Stimulated activated memory B cell treated with anti-CD40 and anti-IgM and Interleukin-4, amounts not matched to agents 10 μg/mL and 1 μg/mL and 100 μg/mL, for 72 hours (primary cell): ENCODE measurements at places on chromosomes 1 and 21.

DNA sequence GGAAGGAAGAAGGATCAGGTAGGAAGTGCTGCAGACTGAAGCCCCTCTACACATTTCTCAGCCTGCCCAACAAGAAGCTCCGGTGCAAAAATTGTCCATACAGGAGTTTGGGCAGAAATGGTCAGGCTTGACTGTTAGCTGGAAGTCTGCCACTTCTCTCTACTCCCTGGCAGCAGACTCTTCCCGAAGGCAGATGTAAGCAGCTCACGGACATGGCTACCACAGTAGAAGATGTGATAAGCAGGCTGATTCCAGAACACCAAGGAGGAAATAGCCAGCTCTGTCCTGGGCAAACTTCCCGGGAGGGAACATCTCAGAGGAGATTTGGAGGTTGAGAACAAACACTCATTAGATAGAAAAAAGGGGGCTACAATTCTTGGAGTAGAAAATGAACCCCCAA is 52.6 kb downstream of the TRABD2B start:
- no peak for ATAC-seq

DNA sequence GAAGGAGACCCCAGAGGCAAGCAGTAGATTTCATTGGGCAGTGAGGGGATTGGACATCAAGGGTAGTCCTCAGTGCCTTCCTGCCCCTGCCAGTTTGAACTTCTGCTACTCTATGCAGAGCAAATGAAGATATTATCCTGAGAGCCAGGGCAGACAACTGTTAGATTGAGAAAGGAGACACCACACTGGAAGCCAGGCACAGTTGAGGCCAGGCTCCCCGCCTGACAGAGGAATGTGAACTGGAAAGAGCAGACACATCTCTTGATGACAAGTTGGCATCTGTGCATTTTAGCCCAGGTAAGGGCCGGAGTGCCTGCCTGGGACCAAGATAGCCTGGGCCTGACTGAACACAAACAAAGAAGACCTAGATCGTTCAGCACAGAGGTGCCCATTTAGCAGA is 16.0 kb downstream of the SH3BGR start:
- no peak for ATAC-seq

- no peak for ATAC-seq
Measured at GRCh38 chr1:229645324-229645993, 19.4 kb downstream of the URB2 start.

DNA sequence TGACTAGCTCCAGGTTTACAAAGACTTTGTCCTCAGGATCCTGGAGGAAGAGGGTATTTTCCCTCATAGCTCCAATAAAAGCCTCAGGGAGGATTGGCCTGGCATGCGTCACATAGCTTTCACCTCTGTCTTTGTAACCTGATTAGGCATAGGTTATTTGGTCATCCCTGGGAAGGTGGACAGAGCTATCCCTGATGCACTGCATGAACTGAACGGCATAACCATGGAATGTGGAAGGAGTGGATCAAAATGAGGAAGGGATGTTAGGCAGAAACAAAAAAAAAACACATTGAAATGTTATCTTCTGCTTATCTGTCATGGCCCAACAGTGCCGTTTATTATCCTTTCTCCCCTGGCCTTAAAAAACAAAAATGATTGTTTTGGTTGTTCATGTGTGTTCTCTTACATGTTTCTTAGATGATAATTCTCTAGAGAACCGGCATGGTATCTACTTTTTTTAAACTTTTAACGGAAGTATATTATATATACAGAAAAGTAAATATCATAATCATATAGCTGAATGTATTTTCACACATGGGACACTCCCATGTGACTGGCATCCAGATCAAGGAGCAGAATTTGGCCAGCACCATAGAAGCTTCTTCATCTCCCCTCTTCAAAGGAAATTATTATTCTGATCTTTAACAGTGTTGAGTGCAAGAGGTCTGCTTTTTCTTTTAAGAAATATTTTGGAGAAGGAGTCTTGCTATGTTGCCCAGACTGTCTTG is 85.3 kb downstream of the RPS6KC1 start:
- no peak for ATAC-seq

GRCh38 chr1:147665521-147665920 is 4.8 kb downstream of the ACP6 start:
- no peak for ATAC-seq

GRCh38 chr1:55413286-55413685 is 198.1 kb upstream of the USP24 start:
- ATAC-seq = no peak

DNA sequence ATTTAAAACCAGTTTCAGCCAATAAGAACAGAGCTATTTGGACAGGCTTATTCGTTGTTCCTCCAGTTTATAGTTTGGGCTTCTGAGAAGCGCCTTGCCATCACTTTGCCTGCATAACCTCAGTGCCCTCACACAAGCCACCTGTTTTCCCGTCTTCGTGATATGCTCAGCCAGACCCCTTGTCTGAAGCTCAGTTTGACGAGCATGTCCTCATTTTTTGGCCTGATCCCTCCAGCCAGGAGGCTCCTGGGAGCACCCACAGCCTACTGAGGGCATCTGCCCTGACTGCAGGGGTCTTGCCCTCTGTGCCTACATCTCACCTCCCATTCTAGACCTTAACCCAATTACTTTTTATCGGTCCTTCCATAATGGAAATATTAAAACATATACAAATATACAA is 95.3 kb downstream of the ADARB1 start:
- no peak for ATAC-seq

- ATAC-seq = no peak
Measured at GRCh38 chr1:153536671-153537375, 1.0 kb upstream of the S100A6 start.

DNA sequence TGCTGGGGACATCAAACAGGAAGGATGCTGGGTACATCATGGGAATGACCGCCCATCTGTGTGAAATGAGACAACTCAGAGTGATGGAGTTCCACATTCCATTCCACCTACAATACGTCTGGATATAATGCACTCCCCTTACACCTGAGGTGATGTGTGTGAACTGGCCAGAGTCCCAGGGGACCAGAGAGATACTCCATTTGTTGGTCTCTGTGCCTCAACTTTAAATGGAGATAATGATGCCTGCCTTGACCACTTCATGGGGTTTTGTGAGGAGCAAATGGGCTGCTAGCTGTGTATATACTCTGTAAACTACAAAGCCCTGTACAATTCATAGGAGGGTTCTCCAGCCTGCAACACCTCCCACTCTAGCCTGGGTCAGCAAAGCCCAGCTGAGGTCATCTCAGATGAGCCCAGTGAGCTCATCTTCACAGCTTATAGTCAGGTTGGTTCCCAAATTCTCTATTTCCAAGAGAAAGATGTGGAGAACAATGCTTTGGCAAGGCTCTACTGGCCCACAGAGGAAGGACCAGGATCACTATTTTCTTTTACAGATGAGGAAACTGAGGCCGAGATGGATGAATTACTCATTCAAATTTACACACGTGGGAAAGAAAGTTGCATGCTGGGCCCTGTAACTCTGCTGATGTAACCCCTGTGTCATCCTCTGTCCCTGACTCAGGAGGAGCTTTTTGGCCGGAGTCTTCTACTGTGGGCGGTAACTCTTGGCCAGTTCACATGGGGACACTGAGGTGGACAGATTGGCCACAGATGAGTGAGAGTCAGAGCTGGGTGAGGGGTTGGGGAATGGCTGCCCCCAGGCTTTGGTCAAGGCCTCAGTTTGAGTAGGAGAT is 105.6 kb upstream of the GCLM start:
- ATAC-seq = no peak

GRCh38 chr1:100511058-100511457 is 26.9 kb upstream of the GPR88 start:
- ATAC-seq = no peak
